NCI-H748 treated with DMSO at 0.1 percent for 48 hours (cell line): ENCODE measurements at places on chromosomes 16 and 17.

- DNase-seq, result no peak
Measured at GRCh38 chr16:83939266-83939855, 13.7 kb upstream of the OSGIN1 start.

DNA sequence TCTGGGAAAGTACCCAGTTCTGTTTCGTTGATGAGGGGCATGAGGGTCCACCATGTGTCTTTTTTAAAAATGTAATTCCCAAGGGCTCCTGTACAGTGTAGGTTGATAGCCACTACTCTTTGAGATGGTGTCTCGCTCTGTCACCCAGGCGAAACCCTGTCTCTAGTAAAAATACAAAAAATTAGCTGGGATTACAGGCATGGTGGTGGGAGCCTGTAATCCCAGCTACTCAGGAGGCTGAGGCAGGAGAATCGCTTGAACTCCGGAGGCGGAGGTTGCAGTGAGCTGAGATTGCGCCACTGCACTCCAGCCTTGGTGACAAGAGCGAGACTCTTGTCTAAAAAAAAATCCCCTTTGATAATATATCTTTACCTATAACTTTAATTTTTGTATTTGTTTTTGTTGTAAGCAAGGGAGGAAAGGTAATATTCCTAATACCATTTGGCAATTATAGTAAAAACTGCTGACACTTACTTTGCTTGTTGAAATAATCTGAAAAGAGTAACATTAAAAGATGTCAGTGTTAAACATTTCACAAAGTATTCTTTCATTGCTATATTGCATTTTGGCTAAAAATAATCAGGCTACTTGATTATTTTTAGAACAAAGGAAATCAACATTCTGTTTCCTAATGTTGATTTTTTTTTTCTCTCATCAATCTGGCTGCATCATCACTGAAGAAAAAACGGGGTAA lies 11.8 kb downstream of the KPNA2 start:
- DNase-seq, result no peak

- no peak for DNase-seq
Measured at GRCh38 chr17:73695035-73695738, 50.9 kb upstream of the SDK2 start.

GRCh38 chr16:10565167-10565566 lies 15.2 kb downstream of the EMP2 start:
- no peak for DNase-seq

GRCh38 chr17:27780092-27780827 lies 20.1 kb downstream of the NOS2 start:
- no peak for DNase-seq

GRCh38 chr16:68915589-68915988 lies 72.3 kb downstream of the TANGO6 start:
- DNase-seq, result no peak

DNA sequence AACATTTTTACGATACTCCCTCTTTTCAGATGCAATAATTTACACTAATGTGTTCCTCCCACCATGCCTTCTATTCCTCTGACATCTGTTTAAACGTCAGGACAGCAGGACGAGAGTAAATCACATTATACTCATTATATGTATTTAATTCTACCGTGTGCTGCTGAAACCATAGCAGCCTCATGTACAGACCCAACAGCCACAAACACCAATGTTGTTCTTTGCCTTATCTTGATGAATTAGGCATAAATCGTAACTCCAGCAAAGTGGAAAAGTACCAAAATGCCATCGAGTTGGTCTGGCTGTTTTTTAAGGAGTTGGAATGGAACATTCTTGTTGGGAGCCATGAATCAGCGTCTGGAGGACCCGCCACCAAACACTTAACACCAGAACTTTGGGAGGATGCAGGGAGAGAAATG lies 82.9 kb upstream of the FOXF1 start:
- no peak for DNase-seq

- no peak for DNase-seq
Measured at GRCh38 chr16:67466581-67466980, 14.4 kb downstream of the ATP6V0D1 start.

DNA sequence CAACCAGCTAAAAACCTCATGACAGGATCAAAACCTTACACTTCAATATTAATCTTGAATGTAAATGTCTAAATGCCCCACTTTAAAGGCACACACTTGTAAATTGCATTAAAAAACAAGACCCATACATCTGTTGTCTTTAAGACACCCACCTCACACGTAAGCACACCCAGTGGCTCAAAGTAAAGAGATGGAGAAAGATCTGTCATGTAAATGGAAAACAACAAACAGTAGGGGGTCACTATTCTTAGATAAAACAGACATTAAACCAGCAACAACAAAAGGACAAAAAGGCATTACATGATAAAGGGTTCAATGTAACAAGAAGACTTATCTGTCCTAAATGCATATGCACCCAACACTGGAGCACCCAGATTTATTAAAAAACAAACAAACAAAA lies 35.6 kb downstream of the SDR42E1 start:
- no peak for DNase-seq

DNA sequence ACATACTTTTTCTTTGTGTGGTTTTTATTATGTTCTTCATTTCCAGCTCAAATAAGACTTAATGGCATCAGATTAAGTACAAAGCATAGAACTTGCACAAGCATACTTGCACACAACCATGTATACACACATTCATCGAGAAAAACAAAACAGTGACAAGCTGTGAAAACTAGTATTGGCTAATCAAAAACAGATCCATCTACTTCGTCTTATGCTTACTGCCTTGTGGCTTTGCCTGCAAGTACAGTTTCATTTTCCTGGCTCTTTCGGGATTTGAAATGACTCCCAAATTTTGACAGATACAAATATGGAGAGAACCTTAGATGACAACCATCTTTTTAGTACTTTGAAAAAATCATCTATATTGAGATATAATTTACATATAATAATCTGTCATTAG lies 338.3 kb downstream of the BCAS3 start:
- no peak for DNase-seq

DNA sequence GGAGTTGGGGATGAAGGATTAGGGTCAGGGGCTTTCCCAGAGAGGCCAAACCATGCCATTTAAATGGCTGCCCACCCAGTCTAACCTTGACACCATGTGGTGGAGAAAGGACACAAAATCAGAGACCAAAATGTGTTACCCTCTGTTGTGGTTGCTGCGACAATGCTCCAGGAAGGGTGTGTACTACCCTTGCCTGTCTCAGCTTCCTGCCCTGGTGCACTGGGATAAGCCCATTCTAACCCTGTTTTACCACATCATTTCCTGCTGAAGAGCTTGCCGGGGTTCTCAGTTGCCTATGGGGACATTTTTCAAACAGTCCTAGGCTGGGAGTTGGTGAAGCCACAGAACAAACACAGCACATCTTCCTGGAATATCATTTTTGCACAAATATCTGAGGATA lies 4.9 kb downstream of the OR4D1 start:
- DNase-seq, result no peak

GRCh38 chr17:19747829-19748806 lies at the start of gene ALDH3A1:
ALDH3A1 (minus strand) TSS chr17:19748298; CDS start chr17:19745129, 3,169 bp downstream.
- no peak for DNase-seq

DNA sequence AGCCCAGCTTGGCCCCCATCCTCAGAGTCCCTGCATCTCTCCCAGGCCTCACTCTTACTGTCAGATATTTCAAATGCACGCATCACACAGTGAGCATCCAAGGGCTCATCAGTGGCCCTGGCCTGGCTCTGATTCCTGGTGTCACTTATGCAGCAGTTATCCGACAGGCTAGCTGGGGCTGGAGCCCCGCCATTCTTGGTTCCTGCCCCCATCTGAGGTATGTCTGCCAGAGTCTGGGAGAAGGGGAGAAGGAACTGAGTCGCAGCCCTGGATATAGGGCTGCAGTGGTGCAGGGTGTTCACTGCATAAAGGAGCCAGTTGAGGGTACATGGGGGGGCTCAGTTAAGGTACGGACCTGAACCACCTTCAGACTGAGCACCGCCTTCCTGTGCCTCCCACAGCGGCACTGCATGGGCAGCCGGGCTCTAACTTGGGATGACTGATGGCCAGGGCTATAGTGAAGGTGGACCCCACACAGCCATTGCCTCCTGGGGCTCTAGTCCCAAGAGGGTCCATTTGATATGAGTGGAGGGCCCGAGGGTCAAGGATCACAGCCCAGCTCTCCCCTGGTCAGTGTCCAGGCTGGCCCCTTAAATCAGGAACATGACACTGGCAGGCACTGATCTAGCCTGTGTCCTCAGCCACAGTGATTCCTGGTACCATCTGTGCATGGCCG lies 1.8 kb upstream of the RASD1 start:
- no peak for DNase-seq

DNA sequence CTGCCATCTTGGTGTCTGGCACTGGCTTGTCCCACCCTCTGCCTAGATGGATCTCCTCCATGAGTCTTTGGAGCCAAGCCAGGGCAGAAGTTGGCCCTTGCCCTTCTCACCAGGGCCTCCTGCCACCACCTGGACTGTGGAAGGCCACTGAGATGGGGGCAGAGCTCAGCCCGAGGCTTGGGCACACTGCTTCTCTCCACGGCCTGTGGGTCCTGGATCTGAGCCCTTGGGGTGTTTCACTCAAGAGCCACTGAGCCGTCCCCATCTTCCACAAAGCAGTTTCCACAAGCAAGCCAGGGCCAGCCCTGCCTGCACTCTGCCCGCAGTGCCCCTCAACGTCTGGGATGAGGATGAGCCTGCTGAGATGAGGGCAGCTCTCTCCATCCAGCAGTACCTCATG lies 16.7 kb upstream of the CD300A start:
- no peak for DNase-seq

- DNase-seq, result peak; percentile 27
Measured at GRCh38 chr17:57577751-57578607, 167.1 kb downstream of the CCDC182 start.

DNA sequence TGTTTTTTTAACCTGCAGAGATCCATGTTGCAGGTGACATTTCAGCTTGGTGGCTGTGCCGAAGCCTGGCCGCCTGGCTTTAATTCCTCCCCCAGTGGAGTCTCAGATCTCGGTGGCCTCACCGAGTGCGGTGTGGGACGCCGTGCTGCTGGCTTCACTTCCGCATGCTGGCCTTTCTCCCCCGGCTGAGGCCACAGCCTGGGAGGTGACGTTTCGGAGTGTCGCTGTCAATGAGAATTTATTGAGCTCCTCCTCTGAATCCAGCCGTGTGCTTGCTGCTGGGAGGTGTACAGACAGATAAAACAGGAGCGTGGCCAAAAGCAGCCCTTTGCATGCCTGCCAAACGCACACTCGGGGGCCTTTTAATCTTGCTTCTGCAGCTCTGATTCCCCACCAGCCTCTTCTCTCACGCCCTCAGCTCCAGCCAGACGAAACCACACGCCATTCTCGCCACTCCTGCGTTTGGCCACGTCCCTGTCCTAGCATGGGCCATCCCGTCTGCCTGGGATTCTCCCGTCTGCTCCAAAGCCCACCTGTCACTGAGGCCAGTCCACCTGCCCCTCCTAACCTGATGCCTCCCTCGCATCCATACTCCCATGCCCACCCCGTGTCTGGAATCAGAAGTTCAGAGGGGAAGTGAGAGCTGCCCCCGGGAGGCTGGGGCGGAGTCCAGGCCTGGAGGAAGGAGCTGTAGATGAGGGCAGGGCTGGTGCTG lies 3.6 kb downstream of the GSE1 start:
- no peak for DNase-seq

GRCh38 chr16:2498531-2499253 lies 15.1 kb upstream of the ATP6V0C start:
- DNase-seq, result no peak

DNA sequence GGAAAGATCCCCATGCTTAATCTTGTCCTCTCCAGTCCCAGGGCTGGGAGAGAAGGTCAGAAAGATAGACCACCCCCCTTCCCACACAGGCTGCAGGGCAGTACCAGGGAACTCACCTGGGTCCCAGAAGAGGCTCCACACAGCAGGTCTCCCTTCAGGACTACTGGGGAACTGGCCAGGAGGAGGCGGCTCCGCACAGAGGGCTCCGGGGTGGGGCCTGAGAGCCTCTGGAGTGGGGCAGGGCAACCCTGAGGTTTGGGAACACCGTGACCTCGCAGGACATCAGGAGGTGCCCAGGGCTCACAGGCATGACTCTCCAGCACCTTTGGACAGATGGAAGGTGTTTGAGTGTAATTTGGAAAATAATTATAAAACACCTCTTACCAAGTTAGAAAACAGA lies 11.0 kb downstream of the ABCA3 start:
- DNase-seq, result no peak

DNA sequence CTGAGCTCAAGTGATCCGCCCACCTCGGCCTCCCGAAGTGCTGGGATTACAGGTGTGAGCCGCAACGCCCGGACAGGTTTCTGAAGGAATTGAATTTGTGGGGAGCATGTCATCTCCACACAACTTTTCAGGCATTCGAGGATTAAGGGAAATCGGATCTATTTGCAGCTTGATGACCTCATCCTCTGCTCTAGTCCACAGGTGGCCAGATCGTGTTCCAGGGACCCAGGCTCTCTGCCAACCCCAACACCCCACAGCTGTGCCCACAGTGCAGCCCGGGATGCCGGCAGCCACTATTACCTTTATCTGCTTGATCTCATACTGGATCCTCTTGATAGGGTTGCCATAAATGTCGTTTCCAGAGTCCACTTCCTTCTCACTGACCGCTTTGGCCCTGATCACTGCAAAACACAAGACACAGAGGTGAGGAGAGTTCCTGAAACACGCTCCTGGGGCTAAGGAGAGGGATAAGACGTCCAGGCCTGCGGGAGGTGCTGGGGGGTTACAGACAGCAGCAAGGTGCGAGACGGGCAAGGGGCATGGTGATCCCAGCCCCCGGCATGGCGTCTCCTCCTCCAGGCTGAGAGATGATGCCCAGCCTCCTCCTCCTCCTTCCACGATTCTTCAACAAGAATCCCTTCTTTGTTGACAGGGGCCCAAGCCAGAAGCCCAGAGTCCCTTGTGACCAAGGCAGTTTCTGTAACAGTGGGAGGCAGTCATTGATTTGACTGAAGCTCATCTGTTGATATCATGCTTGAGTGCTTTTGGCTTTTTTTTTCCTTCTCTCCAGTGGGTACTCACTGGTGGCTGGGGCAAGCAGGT lies 29.3 kb downstream of the CEP295NL start:
- no peak for DNase-seq

DNA sequence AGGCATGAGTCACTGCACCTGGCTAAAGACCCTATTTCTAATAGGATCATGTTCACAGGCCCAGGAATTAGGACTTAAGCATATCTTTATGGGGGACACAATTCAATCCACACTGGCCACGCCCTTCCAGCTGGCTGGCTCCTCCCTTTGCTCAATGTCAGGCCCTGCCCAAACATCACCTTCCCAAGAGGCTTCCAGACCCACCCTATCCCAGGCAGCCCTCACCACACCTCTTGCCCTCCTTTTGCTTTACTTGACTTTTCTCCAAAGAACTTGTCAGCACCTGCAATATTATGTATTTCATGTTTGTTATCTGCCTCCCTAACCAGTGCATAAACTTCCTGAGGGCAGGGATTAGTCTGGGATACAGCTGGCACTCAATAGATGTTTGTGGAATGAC lies 109.6 kb upstream of the CDH5 start:
- DNase-seq, result no peak

GRCh38 chr16:55406651-55407050 lies 72.3 kb upstream of the MMP2 start:
- DNase-seq, result no peak

- no peak for DNase-seq
Measured at GRCh38 chr16:68190736-68191510, 45.0 kb downstream of the ESRP2 start.
